ENCODE measurements at places on chromosomes 4 and X.
A peak's percentile ranks its signal among the peaks of the same experiment; 100 is the strongest.

- DNase-seq, result peak; percentile 34
These were observed 34.6 kb downstream of the PDLIM5 start for GRCh38 chr4:94486372-94486801.

DNA sequence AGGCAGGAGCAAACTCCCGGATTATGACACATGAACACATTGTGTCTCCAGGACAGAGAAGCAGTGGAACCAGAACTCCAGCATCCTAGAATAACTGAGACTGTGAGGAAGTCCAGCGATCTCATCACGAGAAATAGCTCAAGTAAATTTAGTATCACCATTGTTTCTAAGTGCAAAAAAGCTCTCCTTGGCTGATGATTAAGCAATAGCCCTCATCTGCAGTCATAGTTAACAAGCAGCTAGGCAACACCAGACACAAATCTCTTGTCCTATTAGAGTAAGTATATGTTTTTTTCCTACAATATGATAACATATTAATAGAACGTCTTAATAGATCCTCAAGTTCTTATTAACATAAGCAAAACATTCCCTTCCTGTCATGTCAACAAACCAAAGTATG, 2.4 kb upstream of the CFAP299 start:
- peak; percentile 11 for DNase-seq

DNA sequence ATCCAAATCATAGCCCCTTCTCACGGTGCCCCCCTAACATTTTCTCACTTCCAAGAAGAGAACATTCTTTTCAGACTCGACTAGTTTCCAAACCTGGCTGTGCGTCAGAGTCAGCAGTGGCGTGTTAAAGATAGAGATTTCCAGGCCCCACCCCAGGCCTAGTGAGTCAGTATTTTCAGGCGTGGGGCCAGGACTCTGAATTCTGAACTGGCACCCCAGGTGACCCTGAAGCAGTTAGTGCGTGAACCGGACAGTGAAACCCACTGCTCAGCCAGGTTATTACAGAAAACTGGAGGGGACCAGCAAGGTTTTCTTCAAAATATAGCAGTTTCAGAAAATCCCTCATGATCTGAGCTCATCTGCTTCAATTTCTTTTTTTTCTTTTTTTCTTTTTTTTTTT, 35.0 kb upstream of the BCOR start:
- DNase-seq, result peak; percentile 67

- no peak for DNase-seq
These were observed 187.4 kb downstream of the NR3C2 start for GRCh38 chr4:148254621-148255343.

DNA sequence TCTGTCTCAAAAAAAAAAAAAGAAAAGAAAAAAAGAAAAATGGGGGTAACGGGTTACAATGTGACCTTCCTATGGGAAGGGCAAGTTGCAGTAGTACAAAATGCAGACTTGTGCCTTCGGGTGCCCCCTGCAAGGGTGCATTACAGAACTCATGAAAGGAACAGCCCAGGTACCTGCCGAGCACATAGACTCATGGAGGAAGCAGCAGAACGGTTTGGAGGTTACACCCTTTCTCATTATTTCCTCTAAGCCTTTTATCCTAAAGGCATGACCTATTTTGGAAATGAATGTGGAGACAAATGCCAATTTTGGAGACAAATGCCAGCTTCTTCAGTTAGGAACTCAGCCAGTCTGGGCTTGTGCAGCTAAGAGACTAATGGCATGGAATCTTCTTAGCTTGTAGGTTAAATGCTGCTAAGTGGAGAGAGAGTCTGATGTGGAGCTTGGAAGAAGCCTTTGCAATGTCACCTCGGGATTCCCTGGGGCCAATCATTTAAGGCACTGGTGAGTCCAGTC, 44.1 kb upstream of the PRKX start:
- no peak for DNase-seq

DNA sequence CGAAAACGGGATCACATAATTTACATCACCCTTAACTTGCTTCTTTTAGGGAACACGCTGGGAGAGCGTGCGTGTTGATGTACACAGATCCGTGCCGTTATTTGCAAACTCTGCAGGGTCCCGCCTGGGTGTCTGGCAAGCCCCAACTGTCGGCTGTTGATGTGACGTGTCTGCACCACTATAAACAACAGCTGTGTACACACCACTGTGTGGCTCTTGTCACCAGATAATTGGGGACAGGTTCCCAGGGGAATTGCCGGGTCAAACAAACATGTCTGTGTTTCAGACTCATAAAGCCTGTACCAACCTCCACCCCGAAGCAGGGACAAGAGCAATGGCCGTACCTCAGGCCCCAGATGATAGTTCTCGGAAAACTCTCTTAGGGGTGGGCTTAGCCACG, 105.0 kb upstream of the AFAP1 start:
- no peak for DNase-seq

GRCh38 chr4:74742185-74742584, 52.1 kb downstream of the BTC start:
- DNase-seq, result no peak

DNA sequence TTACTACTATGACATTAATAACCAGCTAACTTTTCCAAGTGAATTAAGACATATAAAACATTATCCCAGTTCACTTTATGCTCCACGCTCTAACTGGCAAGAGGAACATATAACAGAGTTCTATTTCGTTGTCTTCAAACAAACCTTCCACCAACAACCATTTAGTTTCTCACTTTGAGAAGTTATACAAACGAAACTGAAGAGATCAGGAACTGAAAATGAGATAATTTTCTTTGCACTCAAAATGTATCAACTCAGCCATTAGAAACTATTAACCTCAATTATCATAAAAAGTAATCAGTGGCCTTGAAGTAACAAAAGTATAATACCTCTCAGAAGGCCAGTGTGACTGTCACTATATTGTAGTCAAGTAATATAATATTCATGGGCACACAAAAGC, 70.1 kb downstream of the CHM start:
- DNase-seq, result no peak

GRCh38 chr4:83075311-83076095, 39.0 kb downstream of the PLAC8 start:
- peak; percentile 39 for DNase-seq

DNA sequence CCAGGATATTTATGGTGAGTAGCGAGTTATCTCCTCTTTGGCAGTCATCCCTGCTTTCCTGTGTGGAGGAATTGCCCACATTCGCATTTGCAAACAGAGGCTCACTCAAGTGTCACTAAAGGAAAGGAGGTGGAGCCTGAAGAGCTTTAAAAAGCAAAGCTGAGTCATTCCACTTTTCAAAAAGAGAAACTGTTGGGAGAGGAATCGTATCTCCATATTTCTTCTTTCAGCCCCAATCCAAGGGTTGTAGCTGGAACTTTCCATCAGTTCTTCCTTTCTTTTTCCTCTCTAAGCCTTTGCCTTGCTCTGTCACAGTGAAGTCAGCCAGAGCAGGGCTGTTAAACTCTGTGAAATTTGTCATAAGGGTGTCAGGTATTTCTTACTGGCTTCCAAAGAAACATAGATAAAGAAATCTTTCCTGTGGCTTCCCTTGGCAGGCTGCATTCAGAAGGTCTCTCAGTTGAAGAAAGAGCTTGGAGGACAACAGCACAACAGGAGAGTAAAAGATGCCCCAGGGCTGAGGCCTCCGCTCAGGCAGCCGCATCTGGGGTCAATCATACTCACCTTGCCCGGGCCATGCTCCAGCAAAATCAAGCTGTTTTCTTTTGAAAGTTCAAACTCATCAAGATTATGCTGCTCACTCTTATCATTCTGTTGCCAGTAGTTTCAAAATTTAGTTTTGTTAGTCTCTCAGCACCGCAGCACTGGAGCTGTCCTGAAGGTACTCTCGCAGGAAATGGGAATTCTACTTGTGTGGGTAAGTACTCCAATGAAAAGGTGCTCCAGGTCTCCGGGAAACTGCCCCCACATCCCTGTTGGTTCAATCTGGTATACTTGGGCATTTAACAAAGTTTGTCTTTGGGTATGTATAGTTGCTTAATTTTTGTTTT, at the start of gene EGF:
Gene EGF (plus strand): TSS at position 178 of the 890 bp plus-strand sequence. CDS start 453 bp downstream, at position 631.
- DNase-seq, result peak; percentile 57

DNA sequence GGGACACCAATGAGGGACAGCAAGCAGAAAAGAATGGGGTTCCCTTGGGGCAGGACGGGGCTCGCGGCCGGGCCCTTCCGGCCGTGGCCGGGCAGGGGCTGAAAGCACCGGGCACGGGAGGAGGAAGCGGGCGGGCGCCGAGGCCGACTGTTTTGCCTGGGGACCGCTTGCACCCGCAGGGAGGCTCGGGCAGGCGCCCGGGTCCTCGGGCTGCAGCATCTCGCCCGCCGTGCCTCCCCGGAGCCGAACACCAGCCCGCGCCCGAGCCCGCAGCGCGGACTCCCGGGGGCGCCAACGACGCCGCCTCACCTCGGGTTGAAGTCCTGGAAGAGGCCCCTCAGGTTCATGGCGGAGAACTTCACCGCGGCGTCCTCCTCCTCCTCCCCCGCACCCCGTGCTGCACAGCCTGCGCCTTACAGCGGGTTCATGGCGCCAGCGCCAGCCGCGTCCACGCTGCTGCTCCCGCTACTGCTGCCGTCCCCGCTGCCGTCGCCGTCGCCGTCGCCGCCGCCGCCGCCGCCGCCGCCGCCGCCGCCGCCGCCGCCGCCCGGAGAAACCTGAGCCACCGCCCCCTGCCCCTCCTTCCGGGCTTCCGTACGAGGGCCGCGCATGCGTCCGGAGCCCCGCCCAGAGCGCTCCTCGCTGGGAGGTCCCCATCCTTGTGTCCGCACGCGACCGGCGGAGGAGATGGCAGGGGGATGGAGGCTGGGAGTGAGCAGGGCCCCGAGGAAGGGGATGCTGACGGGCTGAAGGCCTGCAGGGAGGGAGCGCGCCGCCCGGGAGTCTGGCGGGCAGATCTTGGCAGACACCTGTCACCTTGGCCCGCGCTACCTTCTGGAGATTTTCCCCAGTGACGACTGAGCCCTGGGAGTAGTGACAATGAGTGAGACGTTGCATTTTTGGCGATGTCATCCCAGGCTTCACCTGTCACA, at the start of gene TMEM185A:
Gene TMEM185A (minus strand): TSS at position 559 of the 932 bp plus-strand sequence. CDS start 212 bp downstream, at position 347.
- peak; percentile 68 for DNase-seq

DNA sequence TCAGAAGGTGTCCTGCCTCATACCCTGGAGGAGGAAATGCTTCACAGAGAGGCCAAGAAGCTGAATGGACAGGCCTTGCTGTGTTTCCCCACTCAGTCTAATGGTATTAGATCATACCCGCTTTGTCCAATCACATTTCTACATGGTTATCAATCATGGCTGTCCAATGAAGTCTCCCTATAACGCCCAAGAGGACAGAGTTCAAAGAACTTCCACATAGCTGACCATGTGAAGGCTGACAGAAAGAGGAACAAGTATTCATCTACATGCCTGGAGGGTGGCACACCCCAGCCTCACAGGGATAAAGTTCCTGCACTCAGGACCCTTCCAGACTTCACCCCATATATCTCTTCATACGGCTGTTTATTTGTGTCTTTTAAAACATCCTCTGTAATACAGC, 123.4 kb downstream of the MANBA start:
- no peak for DNase-seq

GRCh38 chr4:6232836-6233785, 32.8 kb upstream of the JAKMIP1 start:
- no peak for DNase-seq

GRCh38 chr4:182286035-182286434, 42.8 kb downstream of the TENM3 start:
- peak; percentile 30 for DNase-seq

- no peak for DNase-seq
These were observed 5.4 kb upstream of the TAPT1 start for GRCh38 chr4:16231570-16232245.

DNA sequence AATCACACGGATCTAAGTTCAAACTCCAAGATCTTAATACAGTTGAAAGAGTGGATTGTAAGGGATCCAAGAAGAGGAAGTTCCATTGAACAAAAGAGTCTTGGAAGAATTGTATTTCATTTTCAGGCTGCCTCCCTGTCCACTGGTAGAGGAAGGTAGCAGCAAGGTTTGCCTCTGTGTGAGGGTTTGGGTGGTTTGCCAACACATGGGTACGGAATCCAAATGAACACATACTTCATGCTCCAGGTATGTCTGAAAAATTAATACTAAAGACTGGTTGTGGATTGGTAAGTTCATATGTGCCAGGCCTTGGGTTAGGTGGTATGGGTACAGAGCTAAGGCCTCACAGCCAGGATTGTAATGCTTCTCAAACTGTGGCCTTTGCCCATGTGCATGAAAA, 523.6 kb upstream of the BOD1L1 start:
- DNase-seq, result peak; percentile 63

- peak; percentile 100 for DNase-seq
These were observed 435.8 kb downstream of the SPRY1 start for GRCh38 chr4:123832173-123833026.

GRCh38 chrX:153478746-153479145, 8.4 kb upstream of the HAUS7 start:
- no peak for DNase-seq

DNA sequence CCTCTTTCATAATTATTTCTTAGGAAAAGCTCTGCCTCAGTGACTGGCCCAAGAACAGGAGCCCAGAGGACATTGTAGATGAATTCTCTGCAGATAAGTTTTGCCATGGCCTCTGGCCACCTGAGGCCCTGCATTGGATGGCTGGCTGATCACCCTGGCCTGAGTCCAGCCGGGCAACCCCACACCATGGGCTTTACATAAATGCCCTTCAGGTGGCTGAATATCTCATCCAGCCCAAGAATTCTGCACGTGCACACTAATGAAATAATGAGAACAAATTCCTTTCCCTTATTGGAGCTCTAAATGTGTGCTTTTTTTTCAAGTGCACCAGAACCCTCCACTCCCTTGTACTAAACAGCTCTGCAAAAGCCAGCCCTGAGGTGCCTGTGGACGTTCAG, 65.7 kb downstream of the IRF2 start:
- no peak for DNase-seq

DNA sequence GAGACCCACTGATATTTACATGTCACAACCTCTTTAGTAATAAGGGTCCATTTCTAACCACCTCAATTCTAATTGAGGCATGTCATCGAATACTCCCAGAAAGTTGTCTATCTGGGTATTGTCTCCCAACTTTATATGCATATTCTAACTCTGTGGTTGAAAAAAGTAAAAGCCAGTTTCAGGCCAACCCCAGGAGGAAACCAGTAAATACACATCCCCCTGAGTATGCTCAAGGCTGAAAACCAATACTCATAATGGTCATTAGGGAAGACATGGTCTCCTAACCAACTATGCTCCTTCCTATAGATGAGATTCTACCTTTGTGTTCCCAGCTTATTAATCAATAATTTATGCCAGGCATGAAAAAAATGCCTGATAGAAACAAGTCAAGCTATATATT, 96.6 kb downstream of the SH3KBP1 start:
- DNase-seq, result no peak

- no peak for DNase-seq
These were observed 21.5 kb downstream of the TNIP2 start for GRCh38 chr4:2734612-2735011.

Measured in fibroblast of skin of back (primary cell).